ENCODE measurements at places on chromosomes 3 and 15.

DNA sequence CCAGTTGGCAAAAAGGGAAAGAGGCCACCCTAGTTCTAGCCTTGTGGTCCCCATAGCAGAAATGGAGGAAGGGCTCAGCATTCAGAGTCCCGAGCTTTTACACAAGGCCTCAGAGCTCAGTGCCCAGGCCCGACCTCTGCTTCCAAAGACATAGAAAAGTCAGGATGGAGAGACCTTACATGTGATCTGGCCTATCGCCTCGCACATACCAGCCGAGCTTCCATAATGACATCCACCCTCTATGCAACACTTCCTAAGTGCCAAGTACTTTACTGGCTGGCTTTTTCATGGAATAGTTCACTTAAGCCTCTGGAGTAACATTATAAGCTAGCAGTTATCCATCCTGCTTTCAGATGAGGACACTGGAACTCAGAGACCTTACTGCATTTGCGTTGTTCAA is 275.9 kb downstream of the FAM43A start:
- no peak for DNase-seq

DNA sequence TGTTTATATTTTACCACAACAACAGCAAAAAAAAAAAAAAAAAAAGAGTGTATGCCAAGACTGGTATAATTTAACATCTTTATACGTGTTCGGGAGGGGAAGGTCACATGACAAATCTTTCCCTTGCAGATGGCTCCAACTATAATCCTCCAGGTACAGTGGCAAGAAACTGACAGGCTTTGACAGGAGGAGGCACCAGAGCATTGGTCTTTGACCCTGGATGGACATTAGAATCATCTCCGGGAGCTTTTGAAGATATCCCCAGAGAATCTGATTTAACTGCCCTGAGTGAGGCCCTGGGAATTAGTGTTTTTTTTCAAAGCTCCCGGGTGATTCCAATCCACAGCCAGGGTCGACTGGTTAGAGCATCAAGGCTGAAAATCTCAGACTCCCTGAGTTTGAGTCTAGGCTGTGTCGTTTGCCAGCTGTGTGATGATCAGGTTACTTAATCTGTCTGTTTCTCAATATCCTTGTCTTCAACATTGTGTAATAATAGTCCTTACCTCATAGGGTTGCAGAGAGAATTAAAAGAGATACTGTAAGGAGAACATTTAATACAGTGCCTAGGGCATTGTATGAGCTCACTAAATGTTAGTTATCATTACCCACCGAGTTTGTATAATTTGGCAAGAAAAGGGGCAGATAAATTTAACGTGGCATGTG is 8.9 kb upstream of the SEMA5B start:
- DNase-seq: no peak

- no peak for DNase-seq
Measured at GRCh38 chr3:182294696-182295095, 498.6 kb upstream of the ATP11B start.

GRCh38 chr3:127457094-127457475 is 133.4 kb downstream of the TPRA1 start:
- DNase-seq: no peak

DNA sequence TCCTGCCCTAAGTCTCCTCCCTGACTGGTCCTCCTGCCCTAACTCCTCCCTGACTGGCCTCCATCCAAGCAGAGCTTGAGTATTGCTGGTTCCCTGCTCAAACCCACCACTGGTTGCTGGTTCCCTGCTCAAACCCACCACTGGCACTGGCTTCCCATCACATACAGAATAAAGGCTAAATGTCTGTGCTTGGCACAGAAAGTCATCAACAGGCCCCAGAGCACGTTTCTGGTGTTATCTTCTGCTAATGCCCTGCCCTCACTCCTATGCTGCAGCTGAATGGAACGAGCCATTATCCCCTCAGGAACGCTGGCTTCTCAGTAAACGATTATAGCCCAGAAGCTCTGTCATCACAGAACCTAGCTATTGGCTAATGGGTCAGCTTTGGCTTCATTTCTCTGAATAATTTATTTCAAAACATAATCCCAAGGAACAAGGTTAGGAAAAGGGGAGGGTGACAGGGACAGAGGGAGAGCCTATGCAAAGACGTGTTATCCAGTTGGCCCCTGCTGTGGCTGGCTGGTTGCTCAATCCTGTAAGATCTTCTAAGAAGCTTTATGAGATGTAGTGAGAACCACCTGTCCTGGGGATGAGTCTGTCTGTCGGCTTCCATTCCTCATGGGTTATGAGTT is 6.3 kb upstream of the MUC20 start:
- DNase-seq: no peak

GRCh38 chr15:99619712-99620111 is 53.9 kb downstream of the MEF2A start:
- no peak for DNase-seq

GRCh38 chr15:55770806-55771205 is 27.9 kb upstream of the PRTG start:
- no peak for DNase-seq

DNA sequence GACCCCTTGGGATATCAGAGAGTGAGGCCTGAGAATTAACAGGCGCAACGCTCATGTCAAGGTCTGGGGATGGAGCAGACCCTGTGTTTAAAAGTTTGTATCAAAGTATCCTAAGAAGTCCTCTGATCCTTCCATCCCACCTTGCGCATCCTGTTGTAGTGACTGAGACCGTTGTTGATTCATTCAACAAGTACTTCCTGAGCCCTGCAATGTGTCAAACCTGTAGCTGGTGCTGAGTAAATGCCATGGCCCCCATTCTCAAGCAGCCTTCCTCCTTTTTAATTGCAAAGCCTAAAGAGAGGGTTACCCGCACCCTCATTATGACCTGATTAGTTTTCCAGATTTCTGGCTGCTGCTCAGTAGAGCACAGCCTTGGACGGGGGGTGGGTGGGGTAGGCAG is 46.4 kb downstream of the RPLP1 start:
- no peak for DNase-seq

GRCh38 chr3:197728487-197728886 is 8.2 kb downstream of the RUBCN start:
- no peak for DNase-seq

DNA sequence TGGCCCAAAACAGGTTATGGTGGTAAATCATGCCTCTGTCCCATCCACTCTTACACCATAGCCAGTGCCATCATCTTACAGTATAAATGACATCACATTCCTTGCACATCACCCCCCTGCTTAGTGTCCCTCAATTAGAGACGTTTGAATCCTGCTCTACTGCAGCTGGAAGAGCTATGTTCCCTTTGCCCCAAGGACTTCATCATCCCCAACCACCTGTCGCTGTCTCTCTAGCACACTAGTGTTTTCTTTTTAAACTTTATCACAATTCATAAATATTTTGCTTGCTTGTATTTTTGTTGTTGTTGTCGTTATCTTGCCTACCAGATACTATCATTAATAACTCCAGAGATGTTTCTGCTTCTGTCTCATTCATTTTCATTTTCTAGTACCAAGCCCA is 28.7 kb downstream of the SPTSSB start:
- DNase-seq: no peak

DNA sequence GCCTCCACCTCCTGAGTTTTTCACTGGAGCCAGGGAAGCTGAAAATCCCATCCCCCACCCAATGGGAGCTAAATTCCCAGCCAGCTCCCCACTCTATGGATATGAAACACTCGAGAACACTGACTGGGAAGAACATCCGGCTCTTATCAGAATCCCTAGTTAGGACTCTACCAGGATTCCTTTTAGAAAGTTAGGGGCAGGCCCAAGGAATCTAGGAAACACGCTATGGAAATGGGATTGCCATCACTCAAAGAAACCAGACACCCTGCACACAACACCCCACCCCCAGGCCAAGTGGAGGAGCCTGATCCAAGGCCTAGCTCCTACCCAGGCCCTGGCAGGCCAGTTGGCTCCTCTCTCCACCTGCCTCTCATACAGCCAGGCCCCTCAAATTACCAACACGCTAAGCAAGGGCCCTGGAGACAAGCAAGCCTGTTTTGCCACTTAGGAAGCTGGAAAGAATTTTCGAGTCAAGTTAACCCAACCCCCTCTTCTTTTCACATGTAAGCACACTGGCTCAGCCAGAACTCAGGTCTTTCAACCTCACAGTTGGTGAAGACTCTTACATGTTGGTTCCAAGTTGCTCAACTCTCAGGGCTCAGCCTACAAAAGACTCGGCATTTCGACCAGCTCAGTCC is 75.5 kb downstream of the RBPMS2 start:
- no peak for DNase-seq

DNA sequence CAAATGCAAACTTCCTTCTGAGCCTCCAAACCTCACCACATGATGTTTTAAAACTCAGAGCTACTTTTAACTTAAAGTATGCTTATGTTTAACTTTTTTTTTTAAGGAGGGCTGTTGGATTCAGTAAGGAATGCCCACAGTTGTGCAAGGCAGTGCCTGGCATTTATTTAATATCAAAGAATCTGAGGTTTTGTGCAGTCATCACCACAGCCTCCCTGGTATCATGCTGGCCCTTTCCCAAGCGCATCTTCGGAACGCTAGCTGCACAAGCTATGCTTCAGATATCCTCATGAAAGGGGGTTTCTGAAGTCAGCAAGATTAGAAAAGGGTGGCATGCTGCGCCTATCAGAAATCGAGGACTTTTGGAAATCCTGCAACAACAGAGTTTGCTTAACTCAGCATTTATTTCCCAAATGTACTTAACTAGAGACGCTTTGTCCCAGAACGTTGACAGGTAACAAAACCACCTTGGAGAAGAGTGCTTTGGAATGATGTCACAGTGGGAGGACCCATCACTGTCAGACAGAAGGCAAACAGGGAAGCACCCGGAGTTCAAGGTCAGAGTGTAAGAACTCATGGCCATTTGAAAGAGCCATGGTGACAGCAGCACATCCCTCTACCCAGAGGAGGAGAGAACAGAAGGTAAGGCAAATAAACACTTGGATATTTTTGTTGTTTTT is 120.2 kb upstream of the IGF1R start:
- no peak for DNase-seq

DNA sequence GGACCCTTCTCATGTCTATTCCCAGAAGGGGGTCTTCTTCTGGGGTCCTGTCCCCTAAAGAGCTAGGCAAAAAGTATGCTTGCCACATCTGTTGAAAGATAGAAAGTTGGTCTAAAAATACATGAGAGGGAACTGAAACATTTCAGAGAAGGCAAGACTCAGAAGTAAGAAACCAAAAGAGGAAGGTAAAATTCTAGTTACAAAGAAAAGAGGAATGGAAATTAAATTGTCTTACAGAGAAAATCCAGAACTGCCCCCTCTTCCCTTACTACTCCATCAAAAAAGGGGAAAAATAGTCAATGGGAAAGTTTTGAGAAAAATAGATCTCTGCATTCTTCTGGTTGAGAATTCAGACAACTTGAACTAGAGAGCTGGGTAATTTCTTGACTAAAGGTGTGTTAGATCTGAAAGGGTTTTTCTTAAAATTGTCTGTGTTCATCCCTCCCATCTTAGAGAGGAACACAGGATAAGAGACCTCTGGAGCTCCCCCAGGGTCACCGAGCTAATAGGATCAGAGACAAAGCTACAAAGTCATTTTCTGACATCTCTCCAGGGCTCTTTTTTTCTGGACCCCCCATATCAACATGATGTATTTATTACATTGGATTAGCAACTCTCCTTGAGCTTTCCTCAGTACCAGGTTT is 32.3 kb upstream of the CCR2 start:
- DNase-seq: no peak

DNA sequence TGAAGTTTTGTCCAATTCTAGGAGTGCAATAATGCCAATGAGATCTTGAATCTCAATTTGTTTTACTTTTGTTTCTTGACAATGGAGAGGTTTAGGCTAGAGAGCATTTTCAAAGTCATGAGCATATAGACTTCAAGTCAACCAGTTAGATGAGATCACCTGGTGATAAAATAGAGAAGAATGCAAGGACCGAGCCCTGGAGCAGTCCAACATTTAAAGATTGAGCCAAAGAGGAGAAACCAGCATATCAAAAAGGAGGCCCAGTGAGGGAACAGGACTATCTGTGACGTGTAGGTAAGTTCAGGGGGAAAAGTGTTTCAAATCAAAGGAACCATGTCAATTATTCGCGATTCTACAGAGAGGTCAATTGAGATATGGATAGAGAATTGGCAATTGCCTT is 1.7 kb upstream of the PIAS1 start:
- no peak for DNase-seq

DNA sequence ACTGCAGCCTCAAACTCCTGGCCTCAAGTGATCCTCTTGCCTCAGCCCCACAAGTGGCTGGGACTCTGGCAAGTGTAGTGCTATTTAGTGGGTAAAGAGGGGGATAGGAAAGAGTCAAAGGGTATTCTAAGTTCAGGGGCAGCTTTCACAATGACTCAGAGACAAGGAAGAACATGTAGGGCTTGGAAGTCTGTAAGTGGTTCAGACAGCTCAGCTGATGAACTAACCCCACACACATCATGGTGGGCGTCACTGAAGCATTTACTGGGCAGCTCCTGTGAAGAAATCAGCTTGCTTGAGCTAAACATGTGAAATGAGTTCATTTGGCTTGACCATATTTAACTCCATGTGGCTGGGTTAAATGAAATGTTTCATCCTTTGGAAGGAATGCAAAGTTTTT is 34.6 kb upstream of the THSD4 start:
- no peak for DNase-seq

DNA sequence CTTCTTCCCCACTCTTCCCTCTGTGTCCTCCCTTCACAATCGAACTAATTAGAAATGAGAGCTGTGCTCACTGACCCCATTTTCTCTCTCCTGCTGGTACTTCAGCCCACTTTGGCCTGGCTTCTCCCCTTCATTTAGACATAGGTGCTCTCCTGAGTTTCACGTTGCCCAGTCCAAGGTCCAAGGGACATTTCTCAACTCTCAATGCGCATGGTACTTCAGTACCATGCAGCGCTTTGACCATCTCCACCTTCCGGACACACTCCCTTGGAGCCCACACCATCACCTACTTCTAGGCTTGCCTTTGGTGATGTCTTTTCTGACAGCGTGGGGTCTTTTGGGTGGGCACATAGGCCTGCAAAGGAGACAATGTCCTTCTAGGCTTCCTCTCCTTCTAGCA is 99.7 kb downstream of the ABHD5 start:
- no peak for DNase-seq

DNA sequence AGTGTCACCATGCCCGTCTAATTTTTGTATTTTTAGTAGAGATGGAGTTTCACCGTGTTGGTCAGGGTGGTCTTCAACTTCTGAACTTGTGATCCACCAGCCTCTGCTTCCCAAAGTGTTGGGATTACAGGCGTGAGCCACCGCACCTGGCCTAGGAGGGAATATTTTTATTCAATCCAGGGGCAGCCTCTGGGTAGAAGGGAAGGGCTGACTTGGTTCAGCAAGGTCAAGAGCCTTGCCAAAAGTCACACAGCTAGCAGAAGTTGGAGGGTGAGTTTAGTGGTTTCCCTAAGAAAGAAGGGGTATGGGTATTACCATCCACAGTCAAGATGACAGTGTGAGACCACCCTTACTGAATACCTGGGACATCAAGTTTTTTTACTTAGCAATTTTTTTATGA is 4.9 kb upstream of the AEN start:
- DNase-seq: no peak

All from stimulated activated CD8-positive, alpha-beta memory T cell treated with anti-CD3 and anti-CD28 coated beads, Interleukin-4, amount 100 ng/mL, for 4 hours (primary cell).